ENCODE measurements at places on chromosomes 5 and 9.

DNA sequence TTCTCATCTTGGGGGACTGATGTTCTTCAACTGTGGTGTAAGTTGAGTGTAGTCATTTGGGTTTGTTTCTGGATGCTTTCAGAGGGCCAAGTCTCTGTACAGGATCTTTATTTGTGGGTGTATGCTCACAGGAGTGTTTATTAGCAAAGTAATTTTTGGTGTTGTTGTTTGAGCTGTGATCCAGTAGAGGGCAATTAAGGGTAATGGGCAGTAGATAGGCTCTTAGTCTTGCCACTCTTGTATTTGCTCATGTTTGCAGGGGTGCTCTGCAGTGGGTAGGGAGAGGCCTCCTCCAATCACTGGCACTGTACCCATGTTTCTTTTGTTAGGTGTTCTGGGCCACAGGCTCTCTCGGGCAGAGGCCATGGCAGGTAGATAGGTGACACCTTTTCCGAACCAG, 45.9 kb upstream of the ITGA2 start:
- DNase-seq = peak; percentile 19

- no peak for DNase-seq
These were observed 260.8 kb downstream of the FAM114A2 start for GRCh38 chr5:153777681-153778581.

GRCh38 chr5:115898656-115899055, 56.9 kb downstream of the AP3S1 start:
- no peak for DNase-seq

DNA sequence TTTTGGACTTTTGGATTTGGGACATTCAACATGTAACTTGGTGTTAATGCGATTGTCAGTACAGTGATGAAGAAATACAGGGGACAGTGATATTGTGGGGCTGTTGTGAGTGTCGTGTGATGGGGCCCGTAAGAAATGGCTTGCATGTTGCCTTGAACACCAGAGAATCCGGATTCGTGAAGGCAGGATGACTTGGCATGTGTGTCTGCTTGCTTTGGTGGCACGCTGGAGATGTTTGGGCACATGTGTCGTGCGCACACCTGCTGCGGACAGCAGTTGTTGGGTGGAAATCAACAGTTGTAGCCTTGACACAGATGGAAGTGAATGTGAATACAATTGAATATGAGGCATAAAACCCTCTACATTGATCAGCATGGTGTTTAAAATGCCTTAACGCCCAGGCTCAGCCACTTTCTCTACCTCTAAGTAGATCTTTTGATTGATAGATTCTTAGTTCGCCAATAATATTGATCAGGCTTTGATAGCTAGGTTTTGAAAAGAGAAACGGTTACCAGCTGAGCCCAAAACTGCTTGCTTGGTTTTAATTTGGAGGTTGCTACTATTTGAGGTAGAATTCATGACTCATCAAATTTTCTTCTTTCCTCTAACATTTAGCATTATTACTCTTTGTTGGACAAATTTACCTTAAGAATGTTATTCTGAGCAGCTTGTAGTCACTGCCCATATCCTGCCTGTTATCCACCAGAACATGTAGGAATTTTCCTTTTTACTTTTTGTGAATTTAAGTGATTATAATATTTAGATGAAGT, 94.4 kb downstream of the TRIO start:
- DNase-seq = no peak

DNA sequence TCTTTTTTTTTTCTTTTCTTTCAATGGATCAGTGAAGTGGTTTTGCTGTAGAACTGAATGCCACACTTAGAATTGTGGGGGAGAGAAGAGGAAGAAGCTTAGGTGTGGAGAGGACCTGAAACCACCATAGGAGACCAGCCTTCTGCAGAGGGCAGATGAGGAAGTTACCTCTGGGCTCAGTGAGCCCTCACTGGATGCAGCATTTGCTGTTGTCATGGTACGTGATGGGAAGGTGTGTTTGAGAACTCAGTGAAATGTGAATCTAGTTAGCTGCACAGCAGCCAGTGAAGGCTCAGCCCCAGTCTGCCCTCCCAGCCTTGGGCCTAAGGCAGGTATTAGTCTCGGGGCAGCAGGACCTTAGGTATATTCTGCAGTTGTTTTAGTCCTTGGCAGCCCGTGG, 17.5 kb downstream of the CYFIP2 start:
- DNase-seq = no peak

GRCh38 chr9:693201-694091, 148.1 kb upstream of the DMRT1 start:
- DNase-seq = no peak
